ENCODE measurements at places on chromosomes 3 and 15.

DNA sequence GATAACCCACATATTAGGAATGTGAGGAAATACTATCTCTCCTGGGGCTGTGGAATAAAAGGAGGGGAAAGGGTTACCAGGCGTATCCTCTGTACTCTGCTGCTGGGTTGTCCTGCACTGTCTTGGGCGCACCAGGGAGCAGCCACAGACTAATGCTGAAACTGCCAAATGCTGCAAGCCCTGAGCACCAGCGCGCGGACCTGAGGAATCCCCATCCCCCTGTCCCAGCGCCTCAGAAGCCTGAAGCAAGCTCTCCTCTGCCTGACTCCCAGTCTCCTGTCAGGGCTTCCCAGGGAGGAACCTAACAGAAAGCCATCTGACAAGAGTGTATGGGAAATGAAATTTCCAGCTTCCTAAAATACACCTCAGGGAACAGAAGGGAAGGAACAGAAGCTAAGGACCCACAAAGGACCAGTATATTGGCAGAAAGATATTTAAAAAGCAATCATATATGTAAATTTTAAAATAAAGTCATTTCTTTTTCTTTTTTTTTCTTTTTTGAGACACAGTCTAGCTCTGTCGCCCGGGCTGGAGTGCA, 158.3 kb upstream of the C2CD4B start:
- no peak for DNase-seq

DNA sequence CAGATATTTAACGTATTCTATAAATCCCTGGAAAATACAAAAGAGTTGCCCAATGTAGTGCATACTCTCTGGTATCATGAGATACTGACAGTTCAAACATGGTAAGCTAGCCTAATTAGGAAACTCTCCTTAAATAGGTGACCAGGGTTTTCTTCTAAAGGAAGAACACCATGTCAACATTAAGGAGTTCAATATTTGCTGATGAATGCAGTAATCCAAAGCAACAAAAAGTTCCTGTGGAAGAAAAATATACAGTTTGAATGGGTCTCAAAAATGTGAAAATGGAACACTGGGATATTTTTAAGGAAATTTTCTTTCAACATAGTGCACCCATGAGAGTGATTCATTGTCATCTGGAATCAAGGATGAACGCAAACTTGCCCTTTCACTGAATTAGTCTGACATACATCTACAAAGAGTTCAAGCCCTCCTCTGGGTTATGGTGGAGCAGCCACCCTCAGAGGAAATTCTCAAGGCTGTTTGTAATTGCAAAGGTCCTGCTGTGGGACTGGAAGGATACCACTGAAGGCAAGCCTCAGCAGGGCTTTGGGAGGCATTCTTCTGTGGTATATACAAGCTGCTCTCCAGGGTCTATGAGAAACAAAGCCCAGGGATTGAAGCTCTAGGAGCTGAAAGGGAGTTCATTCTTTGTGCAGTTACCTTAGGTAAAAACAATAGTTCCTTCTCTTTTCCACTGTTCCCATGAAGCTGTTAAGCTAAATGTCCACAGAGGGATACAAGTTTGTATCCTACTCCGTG, 700.3 kb downstream of the TUSC7 start:
- DNase-seq, result no peak

- DNase-seq, result peak; percentile 48
These were observed at the start of gene CELF6 for GRCh38 chr15:72319985-72320671. Gene CELF6, minus strand, starts transcription at chr15:72320157. Its CDS starts 283 bp downstream, at chr15:72319874.

DNA sequence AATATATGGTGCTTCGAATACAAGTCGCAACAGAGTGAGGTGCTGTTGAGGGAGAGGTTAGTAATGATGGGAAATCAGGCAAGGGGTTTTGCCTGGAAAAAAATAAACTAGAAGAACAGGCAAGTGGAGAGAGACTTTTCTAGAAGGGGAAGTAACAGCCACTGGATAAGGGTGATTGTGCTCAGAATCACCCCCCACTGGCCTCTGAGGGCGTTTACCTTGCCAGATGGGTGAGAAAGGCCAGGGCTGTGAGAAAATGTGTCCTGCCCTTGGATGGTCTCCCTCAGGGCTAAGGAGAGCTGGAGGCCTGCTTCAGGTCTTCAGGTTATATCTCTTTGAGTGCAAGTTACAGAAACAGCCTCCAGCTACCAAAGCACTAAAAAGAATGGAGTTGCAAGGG, 151.8 kb downstream of the MEX3B start:
- no peak for DNase-seq

GRCh38 chr3:33155301-33155700, 41.5 kb downstream of the CRTAP start:
- DNase-seq, result no peak

DNA sequence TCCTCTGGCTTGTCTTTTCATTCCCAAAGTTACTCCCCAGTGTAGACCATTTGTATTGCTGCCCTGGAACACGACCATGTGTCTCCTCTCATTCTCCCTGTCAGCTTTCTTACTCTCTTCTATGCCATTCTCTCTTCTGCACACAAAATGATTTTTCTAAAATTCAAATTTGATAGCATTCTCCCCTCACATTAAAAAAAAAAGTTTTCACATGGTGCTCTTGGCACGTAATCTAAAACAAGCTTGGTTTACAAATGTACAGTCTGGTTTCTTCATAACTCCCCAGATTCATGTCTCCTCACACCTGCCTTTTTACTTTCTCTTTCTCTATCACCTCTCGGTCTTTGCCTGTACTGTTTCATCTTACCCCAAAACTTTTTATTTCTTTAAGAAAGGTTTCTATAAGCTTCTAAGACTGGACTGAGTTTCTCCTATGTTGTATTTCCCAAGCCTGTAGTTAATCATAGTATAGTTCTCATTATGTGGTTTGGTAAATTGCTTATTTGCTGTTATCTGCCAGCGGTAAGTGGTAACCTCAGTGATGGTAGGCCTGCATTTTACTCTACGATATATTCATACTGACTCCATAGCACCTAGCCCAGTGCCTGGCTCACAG, 31.2 kb downstream of the BCHE start:
- no peak for DNase-seq

DNA sequence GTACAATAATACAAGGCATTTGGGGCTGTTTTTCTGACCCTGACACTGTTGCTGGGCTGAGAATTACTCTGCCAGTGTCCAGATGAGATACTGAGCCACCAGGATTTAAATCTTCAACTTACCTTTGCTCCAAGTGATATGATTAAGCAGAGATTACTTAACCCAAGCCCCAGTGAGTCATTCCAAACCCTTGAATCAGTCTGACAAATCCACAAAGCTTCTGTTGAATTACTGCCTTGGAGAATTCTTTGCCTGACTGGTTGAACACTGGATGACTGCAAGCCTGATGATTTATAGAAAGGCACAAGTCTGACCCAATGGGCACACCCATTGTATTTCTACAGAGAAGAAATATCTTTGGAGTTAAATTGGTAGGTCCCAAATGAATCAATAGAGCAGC, 88.2 kb upstream of the TSC22D2 start:
- DNase-seq, result no peak

DNA sequence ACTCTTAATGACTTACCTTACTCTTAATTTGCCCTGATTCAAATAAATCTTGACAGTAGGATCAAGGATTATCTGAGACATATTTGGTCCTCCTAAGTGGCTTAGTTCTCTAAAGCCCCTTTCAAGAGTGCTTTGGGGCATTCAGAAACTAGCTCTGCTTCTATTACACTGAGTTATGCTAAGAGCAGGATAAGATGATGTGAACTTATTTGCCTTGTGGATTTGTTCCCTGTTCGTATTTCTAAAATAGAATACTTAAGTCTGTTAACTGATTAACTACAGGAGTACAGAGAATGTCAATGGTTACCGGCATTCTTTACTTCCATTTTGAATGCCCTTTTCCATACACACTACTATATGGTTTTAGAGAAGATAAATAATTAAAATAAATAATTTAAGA, 14.8 kb upstream of the FRMD4B start:
- no peak for DNase-seq

DNA sequence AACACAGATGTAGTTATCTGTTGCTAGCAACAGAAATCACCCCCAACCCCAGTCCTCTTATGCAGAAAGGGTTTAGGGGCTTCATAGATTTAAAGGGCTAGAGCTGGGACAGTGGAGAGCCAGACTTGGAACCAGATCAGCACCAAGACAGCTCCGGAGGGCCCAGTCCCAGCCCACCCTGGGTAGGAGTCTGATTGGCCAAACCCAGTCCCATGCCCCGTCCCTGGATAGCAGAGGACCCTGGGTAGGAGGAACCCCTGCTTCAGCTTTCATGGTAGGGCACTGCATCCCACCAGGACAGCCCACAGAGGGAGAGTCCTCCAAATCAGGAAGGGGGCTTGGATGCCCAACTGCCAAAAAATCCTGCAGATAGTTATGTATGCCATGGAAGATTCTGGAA, 103.0 kb downstream of the CORO2B start:
- no peak for DNase-seq

- no peak for DNase-seq
These were observed 66.8 kb upstream of the ALDH1A3 start for GRCh38 chr15:100812802-100813201.

DNA sequence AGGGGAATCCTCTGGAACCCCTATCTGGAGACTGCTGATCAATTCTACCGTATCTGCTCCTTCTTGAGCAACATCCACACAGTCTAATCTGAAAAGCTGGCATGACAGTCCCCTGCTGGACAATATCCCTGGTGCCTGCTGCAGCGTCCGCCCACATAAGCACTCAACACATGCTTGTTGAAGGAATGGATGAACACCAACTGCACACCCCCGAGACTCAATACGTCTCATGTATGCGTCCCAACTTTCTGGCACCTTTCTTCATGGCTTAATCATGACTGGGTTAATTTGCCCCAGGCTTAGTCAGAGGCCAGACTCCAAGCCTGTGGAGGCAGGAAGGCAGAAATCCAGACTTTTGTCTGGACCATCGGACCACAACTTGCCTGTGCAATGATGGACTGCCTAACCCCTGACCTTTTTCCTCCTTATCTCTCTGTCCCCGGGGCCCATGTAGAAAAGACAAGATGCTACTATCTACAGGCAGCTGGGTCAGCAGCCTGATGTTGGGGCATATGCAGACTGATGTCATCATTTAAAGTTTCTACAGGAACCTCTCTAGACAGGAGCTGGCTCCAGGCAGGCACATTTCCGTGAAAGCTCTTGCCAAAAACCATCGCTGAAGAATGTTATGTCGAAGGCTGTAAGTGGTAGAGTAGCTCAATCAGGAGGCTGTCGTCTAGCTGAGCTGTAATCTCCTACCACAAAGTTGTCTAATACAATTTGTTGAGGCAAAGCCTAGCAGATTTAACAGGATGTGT, 114.1 kb upstream of the TPM1 start:
- DNase-seq, result no peak

- no peak for DNase-seq
These were observed 10.5 kb upstream of the PRKCD start for GRCh38 chr3:53150247-53151085.

DNA sequence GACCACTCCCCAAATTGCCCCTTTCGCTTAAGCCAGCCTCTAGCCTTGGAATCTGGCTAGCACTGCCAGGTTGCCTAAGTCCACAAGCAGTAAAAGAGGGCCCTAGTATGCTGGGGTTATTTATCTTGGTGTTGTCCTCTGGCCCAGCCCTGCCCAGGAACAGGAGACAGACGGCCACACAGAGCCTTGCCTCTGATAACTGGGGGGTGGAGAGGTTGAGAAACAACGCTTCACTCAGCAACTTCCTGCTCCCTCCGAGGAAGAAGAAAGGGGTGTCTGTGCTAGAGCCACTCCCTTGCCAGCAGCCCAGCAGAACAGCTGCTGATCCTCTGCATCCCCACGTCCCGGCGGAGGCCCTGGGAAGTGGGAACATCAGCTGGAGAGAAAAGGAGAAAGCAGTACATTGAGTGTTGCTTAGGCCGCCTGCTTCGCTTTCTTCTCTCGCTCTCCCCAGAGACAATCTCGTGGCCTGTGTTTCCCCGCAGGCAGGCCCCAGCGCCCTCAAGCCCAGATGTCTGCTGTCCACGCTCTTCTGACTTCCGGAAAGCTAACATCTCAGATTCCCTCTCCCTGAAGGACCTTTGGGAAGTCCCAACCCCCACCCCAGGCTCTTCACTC, 22.6 kb upstream of the C3orf70 start:
- no peak for DNase-seq

GRCh38 chr15:48559285-48559684, 86.2 kb downstream of the FBN1 start:
- no peak for DNase-seq

DNA sequence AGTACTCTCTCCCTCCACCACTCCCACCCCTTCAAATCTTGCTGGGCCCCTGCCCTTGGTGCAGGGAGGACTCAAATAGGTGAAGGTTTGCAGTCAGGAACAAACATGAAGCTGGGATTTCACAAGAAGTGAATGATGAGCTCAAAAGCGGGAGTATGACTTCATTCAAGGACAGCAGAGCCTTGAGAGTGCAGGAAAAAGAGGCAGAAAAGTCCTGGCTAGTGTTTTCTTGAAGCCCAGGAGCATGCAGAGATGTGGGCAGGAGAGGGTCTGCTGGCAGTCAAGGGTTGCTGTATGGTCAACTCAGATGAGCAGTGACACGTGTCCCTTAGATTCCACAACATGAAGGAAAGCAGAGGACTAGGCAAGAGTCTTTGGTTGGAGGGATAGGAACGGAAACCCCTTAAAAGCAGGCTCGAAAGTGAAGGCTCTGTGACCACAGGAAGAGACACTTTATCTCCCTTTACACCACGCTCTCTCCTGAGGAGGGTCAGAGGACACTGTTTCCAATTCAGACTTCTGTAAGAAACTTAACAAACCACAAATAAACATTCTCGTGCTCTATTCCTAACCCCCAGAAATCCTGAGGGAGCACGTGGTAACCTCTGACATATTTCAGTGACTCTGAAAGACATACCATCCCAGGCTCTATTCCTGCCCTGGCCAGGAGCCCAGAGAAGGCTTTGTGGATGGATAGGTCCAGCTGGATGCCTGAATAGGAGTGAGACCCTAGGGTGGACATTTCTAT, 168.0 kb upstream of the NDN start:
- no peak for DNase-seq
